Stimulated activated CD8-positive, alpha-beta memory T cell treated with anti-CD3 and anti-CD28 coated beads, Interleukin-7, amount 100 ng/mL, for 48 hours (primary cell): ENCODE measurements at places on chromosomes 2 and 18.

DNA sequence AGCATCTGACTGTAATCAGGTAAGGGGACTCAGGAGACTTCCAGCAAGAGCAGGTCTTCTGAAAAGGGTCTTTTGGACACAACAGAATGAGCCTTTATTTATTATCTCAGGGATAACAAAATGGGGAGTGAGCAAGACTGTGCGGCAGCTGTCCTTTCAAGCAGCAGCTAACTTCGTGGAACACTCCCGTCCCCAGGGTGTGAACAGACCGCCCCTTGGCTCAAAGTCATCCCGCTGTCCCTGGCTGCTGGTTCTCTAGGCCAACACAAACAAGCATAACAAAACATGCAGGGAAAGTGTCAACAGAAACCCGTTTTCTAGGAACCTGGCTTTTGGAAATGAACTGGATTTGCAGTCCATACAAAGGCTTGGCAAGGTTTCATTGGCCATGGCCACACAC lies 787.9 kb upstream of the FANCL start:
- DNase-seq = no peak

GRCh38 chr2:159677654-159678053 lies 34.7 kb upstream of the MARCHF7 start:
- no peak for DNase-seq

DNA sequence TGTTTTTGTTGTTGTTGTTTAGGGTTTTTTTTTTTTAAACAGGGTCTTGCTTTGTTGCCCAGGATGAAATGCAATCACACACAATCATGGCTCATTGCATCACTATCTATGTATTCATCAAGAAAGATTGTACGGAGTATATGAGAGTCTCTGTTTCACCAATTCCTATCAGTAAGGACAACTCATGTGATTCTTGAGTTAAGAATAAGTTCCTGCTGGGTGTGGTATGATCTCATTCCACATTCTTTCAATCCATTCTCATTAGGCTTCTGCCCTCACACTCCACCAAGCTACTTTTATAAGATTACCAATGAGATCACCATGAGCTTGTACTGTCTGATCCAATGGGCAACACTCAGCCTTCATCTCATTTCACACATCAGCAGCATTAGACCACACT lies 9.1 kb upstream of the AP1S3 start:
- DNase-seq = no peak

- DNase-seq = no peak
Observed at GRCh38 chr2:2901384-2902345, 476.0 kb downstream of the EIPR1 start.
